ENCODE measurements at places on chromosomes 2 and 18.

DNA sequence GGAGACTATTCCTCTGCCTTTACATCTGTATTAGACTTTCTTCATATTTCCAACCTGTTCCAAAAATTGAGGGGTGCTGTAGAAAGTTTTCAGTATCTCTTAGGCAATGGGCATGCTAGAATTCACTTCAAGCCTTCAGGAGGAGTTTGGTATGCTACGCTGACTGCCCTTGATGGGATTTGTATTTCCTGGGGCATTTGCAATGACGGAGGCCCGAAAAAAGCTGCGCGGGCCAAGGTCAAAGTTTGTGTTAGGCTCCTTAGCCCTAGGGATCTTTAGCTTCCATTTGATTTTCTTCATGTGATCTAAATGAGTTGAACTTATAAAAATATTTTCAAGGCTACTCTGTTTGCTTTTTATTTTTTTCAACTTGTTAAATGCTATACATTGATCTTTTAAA is 5.1 kb downstream of the CPS1 start:
- DNase-seq = no peak

GRCh38 chr18:73852789-73853549 is 294.7 kb downstream of the FBXO15 start:
- DNase-seq = no peak

GRCh38 chr2:200746301-200746700 is 65.4 kb upstream of the BZW1 start:
- no peak for DNase-seq

DNA sequence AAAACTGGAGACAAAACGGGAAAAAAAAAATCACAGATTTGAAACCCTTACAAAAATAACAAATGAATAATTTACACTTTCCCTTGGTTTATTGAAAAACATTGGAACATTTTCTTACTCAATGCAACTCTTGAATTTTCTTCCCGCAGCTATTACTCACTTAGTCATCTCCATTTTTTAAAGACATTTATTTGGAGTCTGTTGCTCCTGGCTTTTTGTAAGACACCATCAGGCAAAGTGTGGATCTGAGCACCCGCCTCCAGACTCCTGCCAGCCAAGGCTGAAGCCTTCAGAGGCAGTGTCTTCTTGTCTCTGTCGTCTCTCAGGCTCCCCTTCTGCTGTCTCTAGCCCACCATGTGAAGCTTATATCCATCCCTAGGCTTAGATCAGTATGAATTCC is 46.2 kb downstream of the TRIB2 start:
- DNase-seq = no peak

GRCh38 chr2:239954166-239955086 is 70.7 kb downstream of the NDUFA10 start:
- DNase-seq = no peak

- DNase-seq = no peak
These were observed 86.7 kb upstream of the B3GNT7 start for GRCh38 chr2:231308631-231309428.

- DNase-seq = no peak
These were observed 24.9 kb downstream of the IGFBP5 start for GRCh38 chr2:216670266-216671080.

GRCh38 chr2:42851740-42852250 is 59.4 kb upstream of the HAAO start:
- DNase-seq = no peak

DNA sequence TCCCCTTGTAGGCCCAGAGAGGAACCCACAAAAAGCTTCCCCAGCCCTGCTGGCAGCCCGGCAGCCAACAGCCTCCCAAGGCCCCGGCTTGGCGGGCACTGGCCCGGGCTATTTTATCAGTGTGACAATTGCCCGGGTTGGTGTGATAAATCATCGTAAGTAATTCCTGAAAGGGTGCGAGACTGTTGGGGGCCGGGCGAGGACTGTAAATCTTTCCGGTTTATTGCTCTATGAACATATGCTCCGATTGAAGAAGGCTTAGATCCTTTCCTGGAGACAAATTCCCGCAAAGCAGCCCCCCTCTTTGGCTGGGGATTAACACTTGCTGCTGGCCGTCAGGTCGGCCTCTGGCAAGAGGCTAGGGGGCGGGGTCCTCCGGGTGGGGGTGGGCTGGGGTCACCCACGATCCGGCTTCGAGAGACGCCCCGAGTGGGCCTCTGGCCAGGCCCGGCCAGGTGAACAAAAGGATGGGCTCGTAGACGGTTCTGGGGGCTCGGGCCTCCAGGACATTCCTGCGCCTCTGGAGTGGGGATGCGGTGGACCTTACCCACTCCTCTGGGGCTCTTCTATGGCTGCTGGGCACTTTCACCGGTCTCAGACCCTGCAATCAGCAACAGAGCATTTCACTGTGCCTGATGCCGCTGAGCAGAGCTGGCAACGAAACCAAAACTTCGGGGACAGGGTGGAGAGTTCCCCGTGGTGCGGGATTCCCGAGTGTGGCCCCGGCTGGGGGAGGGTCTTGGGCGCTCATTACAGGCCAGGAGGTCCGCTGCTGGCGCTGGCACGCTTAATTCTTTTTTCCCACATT is 2.0 kb downstream of the HOXD3 start:
- peak; percentile 67 for DNase-seq

DNA sequence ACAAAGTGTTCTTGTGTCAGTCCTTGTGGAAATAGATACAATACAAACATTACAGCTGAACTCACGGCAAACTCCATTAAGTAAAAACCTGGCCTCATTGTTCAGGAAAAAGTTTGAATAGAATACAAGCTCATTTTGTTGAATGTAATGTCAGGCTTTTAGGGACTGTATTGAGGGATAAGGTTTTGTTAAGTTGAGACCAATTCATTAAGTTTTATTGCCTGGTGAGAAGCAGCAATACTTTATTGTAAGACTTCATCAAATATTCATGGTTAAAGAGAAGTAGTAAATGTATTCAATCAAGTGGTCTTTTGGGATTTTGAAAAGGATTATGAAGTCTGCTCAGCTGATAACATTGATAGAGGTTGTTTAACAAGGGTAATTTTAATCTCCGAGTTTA is 35.4 kb upstream of the METAP1D start:
- DNase-seq = no peak

DNA sequence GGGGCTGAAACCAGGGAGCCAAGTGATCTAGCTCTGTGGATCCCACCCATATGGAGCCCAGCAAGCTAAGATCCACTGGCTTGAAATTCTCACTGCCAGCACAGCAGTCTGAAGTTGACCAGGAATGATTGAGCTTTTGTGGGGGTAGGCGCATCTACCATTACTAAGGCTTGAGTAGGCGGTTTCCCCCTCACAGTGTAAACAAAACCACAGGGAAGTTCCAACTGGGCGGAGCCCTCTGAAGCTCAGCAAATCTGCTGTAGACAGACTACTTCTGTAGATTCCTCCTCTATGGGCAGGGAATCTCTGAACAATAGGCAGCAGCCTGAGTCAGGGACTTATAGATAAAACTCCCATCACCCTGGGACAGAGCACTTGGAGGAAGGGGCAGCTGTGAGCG is 96.7 kb downstream of the CCDC148 start:
- DNase-seq = no peak

DNA sequence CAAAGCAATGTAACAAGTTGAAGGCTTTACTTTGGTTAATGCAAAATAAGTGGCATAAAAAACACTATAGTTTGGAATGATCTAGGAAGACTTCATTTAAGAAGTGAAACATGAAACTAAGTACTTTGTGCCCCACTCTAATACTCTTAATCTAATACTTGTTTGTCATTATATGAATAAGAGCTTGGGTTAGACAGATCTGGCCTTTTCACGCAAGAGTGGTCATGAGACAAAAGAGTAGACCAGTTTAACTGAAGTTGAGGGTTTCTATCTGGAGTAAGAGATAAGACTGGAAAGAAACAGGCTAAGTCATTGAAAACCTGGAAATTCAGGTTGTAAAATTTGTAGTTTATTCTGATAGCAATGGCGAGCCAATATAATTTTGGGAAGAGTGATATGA is 2.8 kb downstream of the SLC30A6 start:
- no peak for DNase-seq

GRCh38 chr2:204161886-204162285 is 225.3 kb downstream of the ICOS start:
- DNase-seq = no peak

DNA sequence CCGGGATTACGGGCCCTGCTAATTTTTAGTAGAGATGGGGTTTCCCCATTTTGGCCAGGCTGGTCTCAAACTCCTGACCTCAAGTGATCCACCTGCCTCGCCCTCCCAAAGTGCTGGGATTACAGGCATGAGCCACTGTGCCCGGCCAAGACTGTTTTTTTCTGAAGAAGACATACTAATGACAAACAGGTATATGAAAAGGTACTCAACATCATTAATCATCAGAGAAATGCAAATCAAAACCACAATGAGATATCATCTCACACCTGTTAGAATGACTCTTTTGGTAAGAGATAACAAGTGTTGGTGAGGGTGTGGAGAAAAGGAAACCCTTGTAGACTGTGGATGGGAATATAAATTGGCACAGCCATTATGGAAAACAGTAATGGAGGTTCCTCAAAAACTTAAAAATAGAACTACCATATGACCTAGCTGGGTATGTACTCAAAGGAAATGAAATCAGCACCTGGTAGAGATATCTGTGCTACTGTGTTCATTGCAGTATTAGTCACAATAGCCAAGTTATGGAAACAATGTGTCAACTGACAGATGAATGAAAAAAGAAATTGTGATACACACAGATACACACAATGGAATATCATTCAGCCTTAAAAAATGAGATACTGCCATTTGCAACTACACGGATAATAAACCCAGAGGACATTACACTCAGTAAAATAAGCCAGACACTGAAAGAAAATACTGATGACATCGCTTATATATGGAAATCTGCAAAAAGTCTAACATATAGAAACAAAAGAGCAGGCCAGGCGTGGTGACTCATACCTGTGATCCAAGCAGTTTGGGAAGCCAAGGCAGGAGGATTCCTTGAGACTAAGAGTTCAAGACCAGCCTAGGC is 20.8 kb downstream of the SOS1 start:
- no peak for DNase-seq

GRCh38 chr2:100588071-100588786 is 25.4 kb downstream of the PDCL3 start:
- no peak for DNase-seq

DNA sequence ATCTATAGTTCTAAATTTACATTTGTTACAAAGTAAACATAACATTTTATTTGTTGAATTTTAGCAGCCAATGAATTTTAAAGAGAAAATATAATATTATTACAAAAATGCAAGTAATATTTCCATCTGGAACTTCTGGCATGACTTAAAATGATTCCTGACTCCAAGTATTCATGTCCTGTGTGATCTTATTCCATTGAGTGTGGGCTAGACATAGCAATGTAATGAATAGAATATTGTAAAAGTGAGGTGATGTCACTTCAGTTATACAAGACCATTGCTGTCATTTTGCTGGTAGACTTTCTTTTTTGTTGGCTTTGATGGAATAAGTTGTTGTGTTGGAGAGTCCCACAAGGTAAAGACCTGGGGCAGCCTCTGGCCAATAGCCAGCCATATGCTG is 912.2 kb upstream of the PIK3C3 start:
- no peak for DNase-seq

DNA sequence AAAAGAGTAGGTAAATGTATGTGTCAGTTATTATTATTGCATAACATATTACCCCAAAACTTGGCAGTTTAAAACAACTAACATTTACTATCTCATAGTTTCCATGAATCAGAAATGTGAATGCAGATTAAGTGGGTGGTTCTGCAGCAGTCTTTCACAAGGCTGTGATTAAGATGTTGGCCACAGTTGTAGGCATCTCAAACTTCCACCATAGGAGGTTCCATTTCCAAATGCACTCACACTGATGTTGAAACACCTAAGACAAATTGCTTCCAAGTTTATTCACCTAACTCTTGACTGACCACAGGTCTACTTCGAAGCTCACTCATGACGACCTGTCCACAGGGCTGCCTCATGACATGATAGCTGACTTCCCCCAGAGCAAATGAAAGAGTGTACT is 360.8 kb downstream of the GRB14 start:
- no peak for DNase-seq

- no peak for DNase-seq
These were observed 103.8 kb downstream of the ASAP2 start for GRCh38 chr2:9310377-9310776.

DNA sequence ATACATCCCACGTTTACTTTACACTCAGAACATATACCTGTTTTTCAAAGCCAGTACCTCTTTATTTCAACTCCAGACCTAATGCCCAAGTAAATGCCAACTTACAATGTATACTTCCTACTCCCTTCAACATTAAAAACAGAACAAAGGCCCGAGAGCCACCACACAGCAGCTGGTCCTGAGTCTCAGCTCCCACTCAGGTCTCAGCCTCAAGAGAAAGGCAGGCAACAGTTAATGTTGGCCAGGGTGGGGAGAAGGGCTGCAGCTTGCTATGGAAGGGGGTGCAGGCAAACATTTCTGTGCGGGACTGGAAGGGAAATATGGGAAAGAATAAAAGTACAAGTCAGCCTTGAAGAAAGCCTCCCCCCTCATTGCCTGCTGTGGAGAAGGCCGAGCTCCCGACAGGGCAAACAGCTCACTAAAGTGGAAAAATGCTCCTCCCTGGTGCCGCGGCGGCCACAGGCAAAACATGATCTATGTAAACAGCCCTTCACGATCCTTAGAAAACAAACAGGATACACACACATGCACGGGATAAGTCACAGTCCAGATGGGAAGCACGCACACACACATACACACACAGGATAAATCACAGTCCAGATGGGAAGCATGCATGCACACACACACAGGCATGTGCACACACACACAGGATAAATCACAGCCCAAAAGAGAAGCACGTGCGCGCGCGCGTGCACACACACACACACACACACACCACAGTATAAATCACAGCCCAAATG is 67.4 kb downstream of the ADNP2 start:
- no peak for DNase-seq

- no peak for DNase-seq
These were observed at the start of gene NCKAP5 for GRCh38 chr2:133568172-133568571. NCKAP5 (minus strand) TSS chr2:133568463; CDS start chr2:133517526, 50,937 bp downstream.

DNA sequence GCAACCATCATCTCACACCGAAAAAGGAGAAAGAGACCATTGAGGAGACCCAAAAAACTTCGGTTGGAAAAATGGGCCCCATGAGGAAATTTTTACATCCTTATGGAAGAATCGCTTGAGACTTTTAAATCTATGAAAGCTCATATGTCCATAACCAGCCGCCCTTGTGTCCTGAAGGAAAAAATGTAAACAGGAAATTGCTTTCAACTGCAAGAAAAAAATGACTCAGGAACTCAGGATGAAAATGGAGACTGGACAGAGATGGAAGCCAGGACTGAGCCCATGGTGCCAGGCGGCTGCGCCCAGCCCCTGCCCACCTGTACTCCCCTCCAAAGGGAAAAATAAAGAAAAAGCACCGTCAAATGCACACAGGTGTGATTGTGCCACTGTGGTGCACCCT is 81.5 kb upstream of the SLC66A3 start:
- no peak for DNase-seq

- no peak for DNase-seq
These were observed 5.3 kb upstream of the ASAP2 start for GRCh38 chr2:9201185-9201891.

DNA sequence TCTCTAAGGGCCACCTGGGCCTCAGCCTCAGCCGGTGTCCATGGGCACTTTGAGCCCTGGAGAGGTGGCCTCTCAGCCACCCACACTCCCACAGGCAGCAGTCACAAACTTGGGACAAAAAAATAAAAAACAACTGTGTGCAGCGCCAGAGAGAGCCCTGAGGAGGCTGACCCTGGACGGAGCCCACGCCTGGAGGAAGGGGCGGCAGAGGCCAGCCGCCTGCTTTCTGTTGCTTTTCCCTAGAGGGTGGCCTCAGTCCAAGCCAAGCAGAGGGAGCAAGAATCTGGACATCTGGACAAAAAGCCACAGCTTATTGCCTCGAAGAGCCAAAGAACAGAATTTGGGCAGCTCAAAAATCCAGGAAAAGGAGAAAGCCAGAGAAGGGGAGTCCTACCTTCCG is 43.3 kb upstream of the LDLRAD4 start:
- DNase-seq = no peak

GRCh38 chr2:43708178-43708577 is 31.9 kb upstream of the C1GALT1C1L start:
- DNase-seq = no peak

All from NCI-H2081 (cell line).